ENCODE measurements at places on chromosomes 3 and 15. TPM values are rescaled to one million over a fixed set of nuclear protein-coding genes. Genes with fewer than 3 reads are reported as not detected.
A peak's percentile ranks its signal among the peaks of the same experiment; 100 is the strongest.

- no peak overlapping the region for H3K4me3 ChIP-seq
- H3K4me1 ChIP-seq: no peaks in the 10 kb centered on the region
- no peaks in the 10 kb centered on the region for H3K36me3 ChIP-seq
- no peak overlapping the region for H3K27ac ChIP-seq
- no peak for DNase-seq
Observed at GRCh38 chr3:178002113-178002512, 534.1 kb upstream of the KCNMB2 start.

- no peaks in the 10 kb centered on the region for H3K4me1 ChIP-seq
- H3K4me3 ChIP-seq: no peak overlapping the region
- H3K36me3 ChIP-seq: no peaks in the 10 kb centered on the region
- H3K27ac ChIP-seq: no peak overlapping the region
Observed at GRCh38 chr15:45087513-45087912, 26.5 kb downstream of the DUOX2 start.

DNA sequence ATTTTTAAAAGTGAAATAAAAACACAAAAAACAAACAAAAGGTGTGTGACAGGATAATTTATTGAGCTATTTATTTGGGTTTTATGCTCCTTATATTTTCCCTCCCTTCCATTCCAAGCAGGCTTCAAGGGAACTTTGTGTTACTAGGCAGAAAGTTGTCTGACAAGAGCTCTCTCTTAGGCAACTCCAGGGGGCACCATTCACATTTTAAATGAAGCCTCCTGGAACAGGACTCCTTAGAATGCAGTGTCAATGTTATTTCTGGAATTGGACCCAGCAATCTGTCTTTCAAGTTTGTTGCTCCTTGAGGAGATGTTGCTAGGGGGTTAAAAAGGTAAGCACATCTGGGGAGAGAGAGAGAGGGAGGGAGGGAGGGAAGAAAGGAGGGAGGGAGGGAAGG is 5.4 kb upstream of the RFX7 start:
- peaks cover 21% of the 10 kb centered on the region for H3K4me1 ChIP-seq
- H3K36me3 ChIP-seq: no peaks in the 10 kb centered on the region
- H3K27ac ChIP-seq: no peak overlapping the region
- no peak overlapping the region for H3K4me3 ChIP-seq

DNA sequence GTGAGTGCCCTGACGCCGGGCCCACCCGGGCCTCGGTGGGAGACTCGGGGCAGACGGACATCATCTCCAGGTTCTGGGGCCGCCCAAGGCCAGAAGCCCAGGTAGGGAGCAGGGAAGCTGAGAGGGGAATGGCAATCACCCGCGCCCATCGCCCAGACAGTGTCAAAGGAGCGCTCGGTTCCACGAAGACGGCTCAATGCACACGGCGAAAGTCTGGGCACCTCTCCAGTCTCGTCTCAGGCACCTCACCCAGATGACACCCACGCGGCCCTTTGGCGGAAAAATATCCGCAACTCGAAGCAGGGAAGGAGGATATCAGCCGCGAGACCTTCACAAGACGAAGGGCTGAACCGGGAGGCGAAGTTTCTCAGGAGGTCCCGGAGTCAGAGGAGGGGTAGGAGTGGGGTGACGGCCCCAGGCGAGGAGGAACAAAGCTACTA is 916 bp downstream of the IL17RD start:
- peak overlapping the region; percentile 98 for H3K4me3 ChIP-seq
- no peaks in the 10 kb centered on the region for H3K36me3 ChIP-seq
- peaks cover 3% of the 10 kb centered on the region for H3K27me3 ChIP-seq
- peak; percentile 33 for DNase-seq

DNA sequence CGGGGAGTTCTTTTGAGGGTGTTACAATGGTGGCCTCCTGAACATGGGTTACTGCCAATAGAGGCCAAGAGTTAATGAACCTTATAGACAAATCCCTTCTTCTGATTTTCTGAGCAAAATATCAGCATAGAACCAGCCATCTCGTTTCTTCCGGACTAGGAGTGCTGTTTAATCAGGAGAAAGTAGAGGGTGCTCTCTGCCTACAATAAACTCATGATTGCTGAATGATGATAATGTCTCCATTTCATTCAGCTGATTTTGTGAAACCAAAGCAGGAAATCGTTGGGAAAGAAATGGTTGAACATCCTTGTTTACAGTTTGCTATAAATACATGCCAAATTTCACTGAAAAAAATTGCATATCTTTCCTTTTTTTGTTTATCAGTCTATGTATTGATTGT is 142.8 kb upstream of the PLSCR5 start:
- H3K4me3 ChIP-seq: no peak overlapping the region
- no peaks in the 10 kb centered on the region for H3K36me3 ChIP-seq
- H3K27me3 ChIP-seq: no peaks in the 10 kb centered on the region

The SCAMP5 gene
- 38.8 TPM for total RNA-seq

DNA sequence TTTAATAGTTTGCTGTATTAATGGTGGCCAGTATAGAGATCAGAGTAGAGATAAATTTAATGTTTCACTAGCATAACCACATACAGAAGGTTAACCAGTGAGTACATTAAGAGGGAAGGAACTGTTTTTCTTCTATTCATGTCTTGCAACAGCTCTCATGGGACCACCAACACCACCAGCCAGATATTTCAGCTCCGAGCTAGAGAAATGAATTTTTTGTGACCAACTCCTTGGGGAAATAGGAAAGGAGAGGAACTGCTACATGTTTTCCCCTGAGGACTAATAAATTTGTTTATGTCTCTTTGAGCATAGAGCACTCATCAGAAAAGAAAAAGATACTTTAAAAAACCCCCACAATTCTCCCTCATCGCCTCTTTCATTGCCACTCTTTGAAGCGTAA is 247.5 kb downstream of the MBNL1 start:
- no peak overlapping the region for H3K4me3 ChIP-seq
- H3K36me3 ChIP-seq: no peaks in the 10 kb centered on the region
- no peak for DNase-seq
- H3K27ac ChIP-seq: no peak overlapping the region
- H3K27me3 ChIP-seq: no peaks in the 10 kb centered on the region

The PARP15 gene
- not detected for total RNA-seq

GRCh38 chr3:134809427-134810051 is 14.5 kb downstream of the EPHB1 start:
- H3K4me1 ChIP-seq: peaks cover 29% of the 10 kb centered on the region
- DNase-seq: no peak
- H3K4me3 ChIP-seq: no peak overlapping the region
- H3K27ac ChIP-seq: no peak overlapping the region
- H3K36me3 ChIP-seq: no peaks in the 10 kb centered on the region

DNA sequence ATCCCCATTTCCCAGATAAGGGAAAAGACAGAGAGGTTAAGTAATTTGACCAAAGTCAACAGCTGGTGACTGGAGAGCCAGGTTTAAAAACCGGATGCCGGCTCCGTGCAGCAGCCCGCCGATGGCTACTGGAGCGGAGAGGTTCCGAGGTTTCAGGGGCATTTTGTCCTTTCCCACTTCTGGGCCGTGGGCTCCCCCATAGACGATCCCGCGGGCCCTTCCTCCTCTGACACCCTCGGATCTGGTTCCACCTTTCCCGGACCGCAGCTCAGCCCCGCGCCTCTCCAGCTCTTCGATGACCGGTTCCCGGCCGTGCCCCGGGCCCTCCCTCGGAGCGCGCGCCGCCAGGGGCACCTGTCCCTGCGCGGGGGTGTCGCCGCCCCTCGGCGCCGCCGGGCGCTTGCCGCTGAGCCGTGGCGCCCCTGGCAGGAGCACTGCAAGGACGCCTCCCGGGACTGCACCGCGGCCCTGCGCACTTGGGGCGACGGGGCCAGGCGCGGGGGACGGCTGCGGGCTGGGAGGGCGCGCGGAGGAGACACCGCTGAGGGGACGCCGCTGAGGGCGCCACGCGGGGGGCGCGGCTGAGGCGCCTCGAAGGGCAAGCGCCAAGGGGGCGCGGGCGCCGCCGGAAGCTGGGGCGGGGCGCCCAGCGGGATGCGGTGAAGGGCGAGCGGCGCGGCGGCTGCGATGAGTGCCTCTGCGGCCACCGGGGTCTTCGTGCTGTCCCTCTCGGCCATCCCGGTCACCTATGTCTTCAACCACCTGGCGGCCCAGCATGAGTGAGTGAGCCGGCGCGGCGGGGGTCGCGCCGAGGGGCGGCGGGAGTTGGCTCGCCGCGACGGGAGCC is at the start of gene TM6SF1:
TM6SF1 (plus strand) TSS at position 652 of the 847 bp plus-strand sequence; CDS start at position 688, 36 bp downstream.
- DNase-seq: peak; percentile 16
- peaks cover 5% of the 10 kb centered on the region for H3K36me3 ChIP-seq
- peaks cover 69% of the 10 kb centered on the region for H3K27me3 ChIP-seq
- peaks cover 10% of the 10 kb centered on the region for H3K4me1 ChIP-seq
- H3K4me3 ChIP-seq: peak within 1 kb of the TSS; percentile 80
- H3K27ac ChIP-seq: no peak within 1 kb of the TSS

The ALG1L2 gene
- 1.4 TPM for total RNA-seq

Data from neural crest cell (in vitro differentiated cells).